NCI-H2081 treated with DMSO at 0.1 percent for 48 hours (cell line): ENCODE measurements at places on chromosomes 2 and 18.

DNA sequence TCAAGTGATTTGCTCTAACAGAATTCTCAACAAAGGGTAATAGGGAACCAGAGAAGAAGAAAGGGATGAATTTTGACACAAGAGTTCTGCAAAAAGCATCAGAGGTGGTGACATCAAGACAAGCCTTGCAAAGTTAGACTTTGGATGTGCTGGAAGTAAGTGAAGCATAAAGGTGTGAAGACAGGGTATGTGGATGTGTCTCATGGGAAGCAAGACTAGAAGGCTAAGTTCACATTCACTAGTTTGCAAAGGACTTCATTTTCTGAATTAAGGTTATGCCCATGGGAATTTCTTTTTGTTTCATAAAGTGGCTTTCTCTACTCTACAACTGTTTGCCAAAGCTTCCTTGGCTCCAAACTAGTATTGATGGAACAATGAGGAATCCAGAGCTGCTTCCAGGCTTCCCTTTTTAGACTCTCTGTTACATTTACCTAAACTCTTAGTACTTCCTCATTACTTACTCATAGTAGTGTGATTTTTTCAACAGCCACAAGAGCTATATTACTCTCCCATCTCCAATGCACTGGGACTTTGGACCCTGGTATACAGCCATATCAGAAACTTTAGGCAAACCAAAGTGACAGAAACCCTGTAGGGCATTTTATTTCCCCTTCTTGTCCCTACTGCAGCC, 21.1 kb upstream of the IHH start:
- DNase-seq, result no peak

DNA sequence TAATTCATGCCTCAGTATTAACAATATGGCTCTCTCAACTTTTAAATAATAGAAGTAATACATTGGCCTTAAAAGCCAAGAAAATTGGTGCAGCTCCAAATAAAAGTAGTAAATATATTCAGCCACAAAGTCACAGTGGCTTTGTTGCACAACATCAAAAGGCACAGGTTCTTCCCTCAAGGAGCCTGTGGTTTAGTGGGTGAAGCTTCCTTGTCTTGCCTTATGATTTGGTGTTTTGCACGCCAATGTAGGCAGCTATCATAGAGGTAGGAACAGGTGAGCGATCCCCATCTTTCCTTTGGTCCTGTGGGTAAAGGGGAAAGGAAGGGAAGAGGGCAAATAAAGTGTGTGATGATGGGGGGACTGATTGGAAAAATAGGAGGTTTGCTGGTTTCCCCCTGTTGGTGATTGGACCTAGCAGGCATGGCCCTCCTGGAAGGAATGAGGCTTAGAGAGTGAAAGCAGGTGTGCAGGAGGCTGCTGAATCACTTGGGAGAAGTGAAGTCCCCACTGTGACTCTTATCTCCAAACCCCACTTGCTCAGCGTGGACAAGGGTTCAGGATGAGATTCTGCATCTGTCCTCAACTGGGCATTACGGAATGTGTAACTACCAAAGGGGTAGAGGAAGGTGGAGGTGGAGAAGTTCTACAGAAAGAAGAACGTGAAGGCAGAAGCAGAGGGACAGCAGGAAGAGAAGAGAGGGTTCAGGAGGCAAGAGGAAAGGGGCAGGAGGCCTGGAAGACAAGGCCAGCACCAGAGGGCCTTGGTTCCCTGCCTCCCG, 20.1 kb upstream of the TNP1 start:
- no peak for DNase-seq

GRCh38 chr18:47331026-47331425, 79.6 kb upstream of the SKOR2 start:
- DNase-seq, result no peak

DNA sequence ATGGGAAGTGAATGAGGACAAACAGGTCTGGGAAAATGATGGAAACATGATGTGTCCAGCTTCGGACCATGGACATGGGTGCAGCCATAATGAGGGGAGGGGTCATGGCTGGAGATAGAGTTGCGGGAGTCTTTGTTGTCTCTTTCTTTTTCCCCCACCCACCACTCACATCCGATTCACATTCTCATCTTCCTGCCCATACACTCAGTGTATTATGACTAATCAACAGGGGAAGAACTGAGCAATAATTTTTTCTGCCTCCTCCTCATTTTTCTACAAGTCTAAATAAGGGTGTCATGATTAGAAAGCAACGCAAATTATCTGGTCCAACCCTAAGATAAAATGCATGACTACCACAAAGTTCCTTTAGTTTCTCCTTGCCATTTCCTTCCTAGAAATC, 5.7 kb upstream of the SERPINB2 start:
- no peak for DNase-seq

DNA sequence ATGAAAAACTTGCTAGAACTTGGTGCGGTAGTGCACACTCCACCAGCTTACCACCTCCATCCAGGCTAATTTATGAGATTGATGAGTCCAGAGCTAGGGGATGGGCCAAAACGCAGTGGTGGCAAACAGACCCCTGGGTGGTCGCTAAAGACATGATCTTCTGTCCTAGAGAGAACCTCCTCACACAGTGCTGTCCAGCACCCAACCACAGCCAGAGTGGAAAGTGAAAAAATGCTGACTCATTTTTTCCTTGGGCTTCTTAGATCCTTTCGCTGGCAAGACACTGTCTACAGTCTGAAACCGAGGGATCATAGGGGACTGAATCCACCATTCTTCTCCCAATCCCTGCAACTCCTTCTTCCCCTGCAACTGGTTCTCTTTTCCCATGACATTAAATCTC, 4.1 kb downstream of the ANTXR1 start:
- no peak for DNase-seq

GRCh38 chr2:197130318-197130717, 180.3 kb downstream of the ANKRD44 start:
- DNase-seq, result no peak

GRCh38 chr18:62368100-62368499, 43.0 kb downstream of the TNFRSF11A start:
- DNase-seq, result no peak

DNA sequence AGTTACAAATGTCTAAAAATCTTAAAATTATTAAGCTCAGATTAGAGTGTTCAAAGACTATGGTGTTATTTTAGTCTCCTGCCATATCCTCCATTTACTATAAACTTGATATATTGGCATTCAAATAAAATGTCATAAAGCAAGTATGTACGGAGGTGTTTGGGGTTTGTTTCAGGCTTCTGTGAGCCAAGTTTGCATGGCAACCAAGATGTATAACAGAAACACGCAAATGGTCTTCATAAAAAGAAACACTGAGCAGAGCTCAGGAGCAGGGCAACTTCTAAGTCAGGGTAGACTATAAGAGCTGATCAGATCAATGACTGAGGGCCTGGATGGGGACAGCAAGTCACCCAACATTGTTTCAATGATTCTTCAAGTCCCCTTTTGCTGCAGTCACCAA, 20.5 kb upstream of the OSR1 start:
- DNase-seq, result no peak

- no peak for DNase-seq
Measured at GRCh38 chr18:2878656-2879330, 32.0 kb downstream of the EMILIN2 start.

- DNase-seq, result no peak
Measured at GRCh38 chr2:96546797-96547196, 10.2 kb downstream of the ARID5A start.

- DNase-seq, result no peak
Measured at GRCh38 chr2:30159766-30160165, 13.0 kb downstream of the YPEL5 start.

DNA sequence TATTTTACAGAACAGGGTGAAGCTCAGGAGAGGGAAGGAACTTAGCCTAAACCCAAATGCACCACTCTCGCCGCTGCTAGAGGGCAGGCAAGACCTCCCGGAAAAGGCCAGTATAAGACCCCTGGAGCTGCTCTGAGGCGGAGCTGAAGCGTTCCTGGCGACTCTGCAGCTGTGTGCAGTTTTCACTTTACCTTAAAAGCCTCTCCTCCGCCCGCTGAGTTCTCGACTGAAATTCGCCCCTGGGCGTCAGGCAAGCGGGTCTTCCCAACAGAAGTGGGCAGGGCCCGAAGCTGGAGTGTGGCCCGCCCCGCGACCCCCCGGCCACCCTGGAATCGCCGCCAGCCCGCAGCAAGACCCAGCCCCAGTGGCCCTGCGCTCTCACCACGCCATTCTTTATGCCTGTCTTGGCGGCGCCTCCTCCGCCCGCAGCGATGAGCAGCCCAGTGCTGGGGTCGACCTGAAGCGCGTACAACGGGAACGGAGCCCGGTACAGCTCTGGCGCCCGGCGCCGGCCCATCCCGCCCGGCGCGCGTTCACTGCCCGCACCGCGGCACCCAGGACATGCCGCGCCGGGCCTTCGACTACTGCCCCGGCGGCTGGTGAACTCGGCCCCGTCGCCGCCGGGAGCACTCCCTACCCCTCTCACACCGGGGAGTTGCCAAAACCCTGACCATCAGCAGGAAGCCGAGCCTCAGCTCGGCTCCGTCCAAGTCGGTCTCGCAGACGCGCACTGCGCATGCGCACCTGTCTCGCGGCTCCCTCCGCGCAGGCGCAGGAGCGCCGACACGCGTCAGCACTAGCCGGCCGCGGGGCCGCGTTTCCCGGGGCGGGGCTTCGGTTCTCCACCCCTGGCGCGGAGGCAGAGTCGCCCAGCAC, at the start of gene PREB:
Gene PREB, minus strand, starts transcription at position 732 of the 876 bp plus-strand sequence. Its CDS starts 215 bp downstream, at position 517.
- DNase-seq, result peak; percentile 85

DNA sequence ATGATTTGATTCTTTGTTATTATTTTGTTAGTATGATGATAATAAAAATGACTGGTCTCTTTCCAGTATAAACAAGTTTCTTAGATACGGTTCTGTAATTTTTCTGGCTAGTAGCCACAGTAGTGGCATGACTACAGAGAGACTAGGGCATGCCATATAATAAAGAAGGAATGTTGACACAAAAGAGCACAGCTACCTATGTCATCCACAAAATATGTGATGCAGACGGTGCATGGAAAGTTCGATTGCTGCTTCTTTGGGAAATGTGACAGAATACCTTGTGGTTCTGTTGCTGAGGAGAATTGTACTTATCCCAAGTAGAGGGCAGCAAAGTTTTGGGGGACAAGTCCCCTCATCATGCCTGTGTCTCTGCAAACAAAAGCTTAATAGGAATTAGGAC, 26.1 kb upstream of the SETBP1 start:
- DNase-seq, result no peak

GRCh38 chr2:120658042-120658769, 77.5 kb upstream of the GLI2 start:
- no peak for DNase-seq

DNA sequence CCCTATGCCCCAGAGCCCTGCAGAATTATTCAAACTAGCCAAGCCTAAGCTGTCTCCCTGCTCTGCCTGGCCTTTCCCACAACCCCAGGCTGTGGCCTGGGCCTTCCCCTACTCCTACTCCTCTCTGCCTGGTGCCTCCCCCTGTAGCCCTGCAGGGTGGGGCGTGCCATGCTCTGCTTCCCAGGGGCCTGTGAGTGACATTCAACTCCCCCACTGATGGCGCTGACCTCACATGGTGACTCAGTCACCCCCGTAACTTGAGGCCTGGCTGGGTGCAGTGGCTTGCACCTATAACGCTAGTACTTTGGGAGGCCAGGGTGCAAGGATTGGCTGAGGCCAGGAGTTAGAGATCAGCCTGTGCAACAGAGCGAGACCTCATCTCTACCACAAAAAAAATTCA, 60.6 kb downstream of the KIF1A start:
- no peak for DNase-seq

GRCh38 chr2:46079985-46080560, 217.1 kb upstream of the EPAS1 start:
- DNase-seq, result no peak

- DNase-seq, result peak; percentile 33
Measured at GRCh38 chr2:58428096-58429013, 187.2 kb upstream of the FANCL start.

DNA sequence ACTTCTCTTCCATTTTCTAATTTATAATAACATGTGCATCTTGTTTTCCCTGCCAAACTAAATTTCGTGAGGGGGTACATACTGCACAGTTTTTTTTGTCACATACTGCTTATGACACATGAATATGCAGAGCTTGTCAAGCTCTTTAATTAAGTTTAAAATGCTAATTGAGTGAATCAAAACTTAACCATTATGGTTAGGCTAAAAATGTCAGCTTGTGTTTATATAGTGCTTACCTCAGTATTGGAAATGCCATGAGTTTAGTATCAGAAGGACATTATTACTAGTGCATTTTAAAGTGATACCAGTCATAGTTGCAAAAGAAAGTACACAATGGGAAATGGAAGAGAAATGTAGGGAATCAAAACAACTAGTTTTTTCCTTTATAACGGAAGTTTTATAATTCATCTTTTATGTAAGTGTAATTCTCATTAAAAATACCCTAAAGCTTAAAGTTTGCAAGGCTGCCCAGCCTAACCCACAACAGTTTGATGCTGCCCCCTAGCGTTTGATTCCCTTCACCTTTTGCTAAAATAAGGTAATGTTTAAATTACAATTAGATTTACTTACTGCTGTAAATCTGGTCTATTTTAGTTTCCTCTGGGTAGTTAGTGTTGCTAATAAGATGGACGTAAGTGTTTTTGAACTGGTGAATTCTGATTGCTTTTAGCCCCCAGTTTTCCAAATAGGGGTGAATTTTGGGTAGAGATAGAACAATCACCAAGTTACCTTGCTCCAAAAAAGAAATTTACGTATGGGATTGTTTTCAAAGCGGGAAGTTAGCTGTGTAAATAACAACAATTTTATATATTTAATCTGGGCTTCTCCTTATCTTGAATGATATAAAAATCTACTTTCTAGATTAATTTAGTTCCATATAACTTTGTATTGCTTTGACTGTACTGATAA, 3.2 kb downstream of the SLC39A10 start:
- DNase-seq, result peak; percentile 26

DNA sequence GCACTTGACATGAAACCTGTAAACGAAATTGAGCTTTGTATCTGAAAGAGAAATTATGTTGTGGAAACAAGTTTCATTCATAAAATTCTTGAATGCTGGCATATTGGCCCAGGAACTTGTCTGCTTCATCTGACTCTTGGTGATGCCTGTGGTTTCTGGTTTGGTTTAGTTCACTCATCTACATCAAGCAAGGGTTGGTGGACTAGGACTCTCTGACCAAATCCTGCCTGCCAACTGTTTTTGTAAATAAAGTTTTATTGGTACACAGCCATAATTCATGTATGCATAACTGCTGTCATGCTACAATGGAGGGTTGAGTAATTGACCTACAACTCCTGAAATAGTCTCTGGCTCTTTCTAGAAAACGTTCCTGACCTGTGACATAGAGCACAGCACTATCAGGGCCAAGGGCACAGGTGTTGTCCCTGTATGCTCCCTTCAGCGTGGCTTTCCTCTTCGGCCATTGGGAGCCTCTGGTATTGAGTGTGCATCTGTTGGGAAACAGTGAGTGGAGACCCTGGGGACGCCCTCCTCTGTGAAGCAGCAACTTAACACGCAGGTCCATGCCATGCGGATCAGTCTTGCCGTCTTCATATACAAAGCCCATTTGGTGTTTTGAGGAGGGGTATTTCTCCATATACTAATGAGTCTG, 226.3 kb downstream of the SH3RF3 start:
- no peak for DNase-seq

GRCh38 chr2:119657466-119658145, 21.4 kb upstream of the TMEM177 start:
- no peak for DNase-seq

DNA sequence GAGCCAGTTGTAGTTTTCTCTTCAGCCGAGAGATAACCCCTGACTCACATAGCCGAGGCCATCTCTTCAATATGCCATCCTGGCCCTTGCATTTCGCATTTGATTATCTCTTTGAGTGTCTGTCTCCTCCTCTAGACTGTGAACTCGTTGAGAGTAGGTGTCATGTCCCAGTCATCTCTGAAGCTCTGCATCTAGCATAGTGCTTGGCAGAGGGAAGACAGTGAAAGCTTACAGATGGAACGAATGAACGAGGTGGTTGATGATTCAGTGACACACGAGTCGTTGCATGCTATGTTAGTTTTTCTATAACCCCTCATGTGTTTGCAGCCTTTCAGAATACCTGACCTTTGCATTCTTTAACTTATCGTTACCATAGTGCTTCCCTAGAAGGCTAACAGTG, 59.9 kb upstream of the CYRIA start:
- no peak for DNase-seq
